ENCODE measurements at places on chromosomes 16 and 17. TPM values are rescaled to one million over a fixed set of nuclear protein-coding genes. Genes with fewer than 3 reads are reported as not detected.

- peak; percentile 63 for DNase-seq
Observed at GRCh38 chr17:62187681-62188080, 122.6 kb upstream of the MED13 start.

GRCh38 chr17:74453665-74454196, 12.7 kb upstream of the CD300A start:
- no peak for DNase-seq

P2RX5 gene
- 63.4 TPM for total RNA-seq

TRPV3 gene
- 0.26 TPM for total RNA-seq

DNA sequence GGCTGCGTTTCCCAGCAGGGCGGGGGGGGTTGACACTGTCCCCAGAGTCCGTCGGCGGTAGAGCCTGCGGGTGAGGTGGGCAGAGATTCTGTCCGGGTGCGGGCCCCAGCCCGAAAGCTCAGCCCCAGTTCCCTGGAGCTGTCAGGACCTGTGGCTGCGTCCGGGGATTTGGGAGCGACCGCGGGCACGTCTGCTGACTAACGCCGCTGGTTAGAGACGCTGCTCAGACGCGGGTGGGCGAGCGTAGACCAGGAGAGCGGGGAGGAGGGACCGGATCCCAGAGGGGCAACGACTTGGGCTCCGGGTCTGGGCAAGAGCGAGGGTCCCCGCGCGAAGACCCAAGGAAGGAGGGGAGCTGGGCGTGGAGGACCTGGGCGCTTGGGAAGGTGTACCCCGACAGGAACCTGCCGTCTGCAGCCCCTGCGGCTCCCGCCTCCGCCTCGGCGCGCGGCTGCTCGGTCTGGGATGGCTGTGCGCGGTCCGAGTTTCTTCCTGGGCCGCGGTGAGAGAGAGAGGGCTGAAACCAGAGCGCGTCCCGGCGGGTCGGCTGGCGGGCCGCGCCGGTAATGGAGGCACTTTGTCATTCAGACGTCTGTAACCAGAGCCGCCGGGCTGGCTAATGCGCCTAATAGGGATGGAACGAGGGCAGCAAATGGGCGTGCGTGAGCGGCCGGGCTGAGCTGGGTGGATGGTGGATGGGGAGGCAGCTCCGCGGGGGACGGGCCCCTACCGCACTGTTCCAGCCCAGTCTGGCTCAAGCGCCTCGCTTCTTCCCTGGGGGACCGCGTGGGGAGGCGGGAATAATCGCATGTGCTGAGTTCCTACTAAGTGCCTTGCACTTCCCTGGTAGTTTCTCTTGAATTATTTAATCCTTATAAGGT, 2.3 kb downstream of the NGFR start:
- DNase-seq, result peak; percentile 67

ACE gene
- total RNA-seq, result 0.36 TPM

- DNase-seq, result no peak
Observed at GRCh38 chr17:29613352-29613837, 9.3 kb downstream of the CORO6 start.

- DNase-seq, result no peak
Observed at GRCh38 chr17:38325221-38325851, 18.4 kb downstream of the GPR179 start.
